ENCODE measurements at places on chromosomes 13 and 19. TPM values are rescaled to one million over a fixed set of nuclear protein-coding genes. Genes with fewer than 3 reads are reported as not detected.

SIAH3 gene
- 0.64 TPM for total RNA-seq

- no peaks in the 10 kb centered on the region for H3K27me3 ChIP-seq
- no peak for DNase-seq
- H3K27ac ChIP-seq: no peak overlapping the region
- H3K36me3 ChIP-seq: no peaks in the 10 kb centered on the region
- H3K4me3 ChIP-seq: no peak overlapping the region
- H3K4me1 ChIP-seq: peaks cover 20% of the 10 kb centered on the region
These were observed 18.3 kb downstream of the BIVM start for GRCh38 chr13:102817241-102817640.

KATNAL1 gene
- 16.6 TPM for total RNA-seq

GNA15 gene
- 12.3 TPM for total RNA-seq

JUNB gene
- total RNA-seq: 358 TPM

SH2D3A gene
- total RNA-seq: 0.46 TPM

DNA sequence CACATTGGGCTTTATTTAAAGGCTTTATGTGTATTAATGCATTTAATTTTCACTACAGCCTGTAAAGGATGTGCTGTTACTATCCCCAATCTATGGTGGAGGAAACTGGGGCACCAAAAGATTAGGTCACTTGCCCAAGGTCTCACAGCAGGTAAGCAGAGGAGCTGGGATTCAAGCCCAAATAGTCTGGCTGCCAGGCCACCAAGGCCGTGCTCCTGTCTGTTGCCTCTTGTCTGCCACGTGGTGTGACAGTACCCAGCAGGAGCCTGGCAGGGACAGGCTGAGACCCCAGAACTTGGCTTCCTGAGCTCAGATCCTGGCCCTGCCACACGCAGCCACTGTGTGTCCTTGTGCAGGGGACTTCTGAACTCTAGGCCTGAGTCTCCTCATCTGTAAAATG, 4.5 kb downstream of the NTN5 start:
- H3K4me3 ChIP-seq: no peak overlapping the region
- no peaks in the 10 kb centered on the region for H3K27me3 ChIP-seq
- no peak overlapping the region for H3K27ac ChIP-seq
- peak; percentile 41 for DNase-seq
- H3K4me1 ChIP-seq: no peaks in the 10 kb centered on the region

NLRP9 gene
- not detected for total RNA-seq

DNA sequence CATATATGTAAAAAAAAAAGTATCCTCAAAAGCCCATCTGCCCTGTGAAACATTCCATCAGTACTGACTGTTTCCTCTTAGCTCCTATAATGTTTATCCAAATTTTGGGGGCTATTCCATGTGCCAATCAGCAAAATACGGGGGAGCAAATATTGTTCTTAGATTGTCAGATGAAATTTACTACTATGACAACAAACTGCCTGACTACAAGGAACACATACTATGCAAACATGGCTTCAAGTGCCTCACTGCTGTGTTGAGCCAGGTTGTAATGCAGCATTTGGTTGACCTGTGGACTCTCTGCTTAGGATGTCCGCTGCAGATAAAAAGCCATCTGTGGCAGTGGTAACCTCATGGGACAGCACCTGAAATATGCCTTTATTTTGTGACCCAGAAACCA, 98.2 kb upstream of the SCEL start:
- H3K27ac ChIP-seq: no peak overlapping the region
- H3K36me3 ChIP-seq: no peaks in the 10 kb centered on the region
- H3K4me3 ChIP-seq: no peak overlapping the region
- DNase-seq: no peak
- H3K27me3 ChIP-seq: no peaks in the 10 kb centered on the region

PRRG2 gene
- not detected for total RNA-seq

DNA sequence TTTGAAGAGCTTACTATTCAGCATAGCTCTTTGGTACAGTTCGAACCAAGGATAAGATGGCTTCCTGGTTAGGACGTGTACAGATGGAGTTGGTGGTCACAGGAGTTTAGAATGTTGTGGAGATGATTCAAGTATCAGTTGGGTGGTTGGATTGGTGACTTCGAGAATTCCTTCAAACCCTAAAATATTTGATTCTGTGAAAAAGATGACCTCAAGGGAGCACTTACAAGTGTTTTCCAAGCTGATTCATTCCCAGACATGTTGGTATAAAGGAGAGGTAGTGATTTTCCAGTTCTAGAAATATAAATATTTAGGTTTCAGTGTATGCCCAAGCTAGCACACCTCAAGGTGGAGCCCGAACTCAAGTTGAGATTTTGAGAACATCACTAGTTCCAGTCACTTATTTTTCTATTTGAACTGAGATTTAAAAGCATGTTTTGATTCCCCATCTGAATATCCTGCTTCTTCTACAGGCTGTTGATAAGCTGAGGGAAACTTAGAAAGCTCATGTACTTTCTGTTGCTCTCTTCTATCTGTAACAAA, 306.1 kb downstream of the DCT start:
- no peak overlapping the region for H3K27ac ChIP-seq
- no peak overlapping the region for H3K4me3 ChIP-seq
- no peak for DNase-seq
- H3K4me1 ChIP-seq: no peaks in the 10 kb centered on the region
- H3K27me3 ChIP-seq: no peaks in the 10 kb centered on the region
- H3K36me3 ChIP-seq: no peaks in the 10 kb centered on the region

FGF22 gene
- not detected for total RNA-seq

DNA sequence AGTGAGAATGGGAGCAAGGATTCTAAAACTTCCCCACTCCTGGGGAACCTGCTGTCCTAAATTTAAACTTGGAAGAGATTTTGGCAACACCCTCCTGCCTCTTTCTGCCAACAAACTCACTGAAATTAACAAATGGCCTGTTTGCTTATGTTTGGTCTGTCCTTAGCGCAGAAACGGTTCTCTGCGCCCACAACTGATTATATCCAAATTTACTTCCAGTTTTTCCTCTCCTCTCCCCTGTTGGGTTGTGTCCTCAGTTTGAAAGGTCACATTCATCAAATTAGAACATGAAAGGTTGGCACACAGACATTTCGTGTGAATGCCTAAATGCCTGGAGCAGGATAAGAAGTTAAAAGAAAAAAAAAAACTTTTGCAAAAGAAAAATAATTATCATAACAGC, 56.4 kb upstream of the MRI1 start:
- H3K4me3 ChIP-seq: no peak overlapping the region
- H3K27ac ChIP-seq: no peak overlapping the region
- H3K27me3 ChIP-seq: peaks cover 10% of the 10 kb centered on the region
- no peak for DNase-seq
- H3K36me3 ChIP-seq: no peaks in the 10 kb centered on the region
- peaks cover 6% of the 10 kb centered on the region for H3K4me1 ChIP-seq

TNNI3 gene
- total RNA-seq: not detected

GRCh38 chr19:29378126-29378525, 147.7 kb upstream of the VSTM2B start:
- no peaks in the 10 kb centered on the region for H3K27me3 ChIP-seq
- no peak overlapping the region for H3K4me3 ChIP-seq
- no peak overlapping the region for H3K27ac ChIP-seq
- DNase-seq: no peak
- H3K4me1 ChIP-seq: no peaks in the 10 kb centered on the region

- DNase-seq: no peak
- no peak overlapping the region for H3K4me3 ChIP-seq
- peaks cover 52% of the 10 kb centered on the region for H3K4me1 ChIP-seq
- H3K27ac ChIP-seq: peak overlapping the region; percentile 34
These were observed 5.9 kb downstream of the MTMR6 start for GRCh38 chr13:25281193-25281934.

DNA sequence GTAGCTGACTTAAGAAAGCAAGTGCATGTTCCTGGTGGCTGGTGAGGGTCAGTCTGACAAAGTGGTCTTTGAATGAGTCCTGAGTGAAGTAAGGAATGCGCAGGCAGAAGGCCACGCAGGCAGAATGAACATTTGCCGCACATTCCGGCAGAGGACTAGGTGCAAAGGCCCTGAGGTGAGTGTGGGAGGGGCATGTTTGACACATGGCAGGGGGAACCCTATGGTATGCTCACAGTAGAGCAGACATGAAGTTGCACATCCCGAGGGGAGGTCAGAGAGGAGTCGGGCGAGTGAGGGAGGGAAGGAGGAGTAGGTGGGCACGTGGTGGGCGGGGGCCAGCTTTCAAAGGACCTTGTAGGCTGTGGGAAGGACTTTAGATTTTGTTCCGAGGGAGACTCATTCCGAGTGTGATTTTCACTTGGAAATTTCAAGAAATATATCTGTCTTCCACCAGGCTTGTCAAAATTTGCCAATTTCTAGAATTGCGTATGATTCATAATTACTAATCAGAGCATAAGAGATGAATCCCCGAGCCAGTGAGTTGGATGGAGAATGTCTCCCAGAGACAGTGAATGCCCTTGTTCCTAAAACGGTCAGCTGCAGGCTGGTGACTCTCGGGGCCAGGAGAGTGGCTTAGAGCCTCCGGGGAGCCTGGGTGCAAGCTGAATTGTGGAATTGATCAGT, 40.3 kb downstream of the ERICH6B start:
- H3K4me3 ChIP-seq: no peak overlapping the region
- H3K36me3 ChIP-seq: no peaks in the 10 kb centered on the region

- no peak overlapping the region for H3K4me3 ChIP-seq
- peaks cover 23% of the 10 kb centered on the region for H3K27me3 ChIP-seq
- no peaks in the 10 kb centered on the region for H3K4me1 ChIP-seq
- H3K36me3 ChIP-seq: no peaks in the 10 kb centered on the region
These were observed 46.4 kb downstream of the SOX1 start for GRCh38 chr13:112113348-112113747.

GRCh38 chr13:78826312-78826711, 167.4 kb upstream of the OBI1 start:
- H3K27ac ChIP-seq: no peak overlapping the region
- H3K4me3 ChIP-seq: no peak overlapping the region
- DNase-seq: no peak
- H3K36me3 ChIP-seq: no peaks in the 10 kb centered on the region
- no peaks in the 10 kb centered on the region for H3K4me1 ChIP-seq

- no peaks in the 10 kb centered on the region for H3K4me1 ChIP-seq
- no peak overlapping the region for H3K4me3 ChIP-seq
- H3K36me3 ChIP-seq: no peaks in the 10 kb centered on the region
- no peak for DNase-seq
- H3K27ac ChIP-seq: no peak overlapping the region
These were observed 10.5 kb downstream of the COMP start for GRCh38 chr19:18780631-18781030.

- H3K4me1 ChIP-seq: no peaks in the 10 kb centered on the region
- no peak overlapping the region for H3K4me3 ChIP-seq
- no peaks in the 10 kb centered on the region for H3K36me3 ChIP-seq
- H3K27ac ChIP-seq: no peak overlapping the region
These were observed 968 bp upstream of the KL start for GRCh38 chr13:33015241-33015668.

DNA sequence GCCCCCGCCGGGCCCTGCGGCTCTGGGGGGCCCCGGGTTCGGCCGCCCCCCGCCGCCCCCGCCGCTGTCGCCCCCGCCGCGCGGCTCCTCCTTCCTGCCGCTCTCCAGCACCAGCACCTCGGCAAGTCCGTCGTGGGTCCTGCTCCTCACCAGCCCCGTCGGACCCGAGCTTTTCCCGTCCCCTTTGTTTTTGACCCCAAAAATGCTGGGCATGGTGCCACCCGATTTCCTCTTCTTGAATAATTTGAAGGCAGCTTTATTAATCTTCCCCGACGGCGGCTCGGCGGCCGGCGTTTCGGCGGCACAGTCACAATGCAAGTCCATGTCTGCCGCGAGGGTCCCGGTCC, 945 bp downstream of the AMER2 start:
- peaks cover 34% of the 10 kb centered on the region for H3K27me3 ChIP-seq
- no peaks in the 10 kb centered on the region for H3K4me1 ChIP-seq
- no peaks in the 10 kb centered on the region for H3K36me3 ChIP-seq

DNA sequence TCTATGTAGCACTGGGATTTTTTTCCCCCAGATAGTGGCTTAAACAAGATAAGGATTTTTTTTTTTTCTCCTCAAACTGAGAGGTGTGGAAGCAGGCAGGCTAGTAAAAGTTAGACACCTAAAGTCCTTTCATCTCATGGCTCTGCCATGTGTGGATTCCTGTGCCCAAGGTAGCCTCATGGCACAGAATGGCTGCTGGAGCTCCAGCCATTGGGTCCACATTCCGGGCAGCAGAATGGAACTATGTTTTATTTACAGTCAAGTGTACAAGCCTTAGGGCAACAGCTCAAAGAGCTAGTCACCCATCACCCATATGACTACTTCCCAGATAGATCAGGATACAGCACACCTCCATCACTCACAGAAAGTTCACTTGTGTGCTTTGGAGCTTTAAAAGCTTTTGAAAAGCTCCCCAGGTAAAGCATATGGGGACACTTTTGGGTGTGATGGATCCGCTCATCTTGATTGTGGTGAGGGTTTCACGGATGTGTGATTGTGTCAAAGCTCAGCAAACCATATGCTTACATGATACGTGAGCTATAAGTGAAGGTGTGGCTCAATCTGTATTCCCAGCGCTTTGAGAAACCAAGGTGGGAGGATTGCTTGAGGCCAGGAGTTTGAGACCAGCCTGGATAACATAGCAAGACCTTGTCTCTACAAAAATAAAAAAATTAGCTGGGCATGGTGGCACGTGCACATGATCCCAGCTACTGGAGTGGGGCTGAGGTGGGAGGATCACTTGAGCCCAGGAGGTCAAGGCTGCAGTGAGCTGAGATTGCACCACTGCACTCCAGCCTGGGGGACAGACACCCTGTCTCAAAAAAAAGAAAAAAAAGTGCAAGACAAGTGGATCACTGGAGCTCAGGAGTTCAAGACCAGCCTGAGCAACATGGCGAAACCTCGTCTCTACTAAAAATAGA, 18.1 kb downstream of the PGLS start:
- no peak for DNase-seq
- H3K27me3 ChIP-seq: peaks cover 3% of the 10 kb centered on the region
- H3K36me3 ChIP-seq: no peaks in the 10 kb centered on the region
- H3K4me1 ChIP-seq: no peaks in the 10 kb centered on the region
- no peak overlapping the region for H3K27ac ChIP-seq

- no peaks in the 10 kb centered on the region for H3K27me3 ChIP-seq
- H3K36me3 ChIP-seq: no peaks in the 10 kb centered on the region
- no peak overlapping the region for H3K27ac ChIP-seq
- no peak overlapping the region for H3K4me3 ChIP-seq
- no peak for DNase-seq
These were observed 11.7 kb downstream of the CSNK1G2 start for GRCh38 chr19:1952635-1953034.

DNA sequence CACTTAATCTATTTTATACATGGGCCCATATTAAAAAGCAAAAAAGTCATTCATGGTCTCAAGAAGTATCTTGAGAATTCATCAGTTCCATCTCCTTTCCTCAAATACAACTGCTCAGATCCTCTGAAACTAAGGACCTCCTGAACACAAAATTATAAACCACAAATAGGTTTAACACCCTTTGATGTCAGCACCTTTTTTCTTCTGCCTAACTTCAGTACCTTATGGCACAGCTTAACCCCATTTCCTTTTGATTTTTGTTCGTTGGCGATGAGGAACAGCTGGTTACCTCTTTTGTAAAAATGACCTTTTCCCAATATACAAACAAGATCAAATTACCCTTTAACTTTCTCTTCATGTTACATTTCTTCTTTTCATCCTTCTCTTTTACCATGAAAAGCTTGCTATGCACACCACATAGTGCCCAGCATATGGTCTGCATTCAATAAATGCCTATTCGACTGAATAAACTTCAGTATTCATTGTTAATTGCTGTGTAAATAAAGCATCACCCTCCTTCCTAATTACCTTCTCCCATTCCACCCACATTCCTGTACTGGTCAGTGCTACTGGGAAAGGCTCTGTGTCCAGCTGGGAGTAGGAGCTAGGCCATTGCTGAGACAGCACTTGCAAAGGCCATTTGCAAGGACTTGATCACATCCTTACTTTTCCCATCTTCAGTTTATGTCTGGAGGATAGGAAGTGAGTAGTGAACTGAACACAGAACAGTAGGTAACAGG, 317.9 kb downstream of the SHISA2 start:
- H3K36me3 ChIP-seq: no peaks in the 10 kb centered on the region
- DNase-seq: no peak
- H3K27ac ChIP-seq: no peak overlapping the region
- H3K27me3 ChIP-seq: no peaks in the 10 kb centered on the region
- peaks cover 5% of the 10 kb centered on the region for H3K4me1 ChIP-seq

Measured in adrenal gland (tissue), 19 donors.